ENCODE measurements at places on chromosomes 16 and 17.

DNA sequence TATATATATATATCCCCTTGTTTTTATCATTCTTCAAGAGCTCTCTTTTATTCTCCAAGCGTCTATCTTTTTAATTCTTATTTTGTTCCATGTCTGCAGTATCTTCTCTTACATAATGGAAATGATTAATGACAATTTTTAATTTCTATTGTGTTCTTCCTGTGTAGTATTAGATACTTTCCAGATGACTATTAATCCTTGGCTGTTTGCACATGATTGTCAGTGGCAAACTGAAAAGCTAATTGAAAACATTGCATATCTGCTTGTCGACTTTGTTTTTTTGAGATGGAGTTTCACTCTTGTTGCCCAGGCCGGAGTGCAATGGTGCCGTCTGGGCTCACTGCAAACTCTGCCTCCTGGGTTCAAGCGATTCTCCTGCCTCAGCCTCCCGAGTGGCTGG is 124.7 kb downstream of the BCAS3 start:
- DNase-seq: no peak

DNA sequence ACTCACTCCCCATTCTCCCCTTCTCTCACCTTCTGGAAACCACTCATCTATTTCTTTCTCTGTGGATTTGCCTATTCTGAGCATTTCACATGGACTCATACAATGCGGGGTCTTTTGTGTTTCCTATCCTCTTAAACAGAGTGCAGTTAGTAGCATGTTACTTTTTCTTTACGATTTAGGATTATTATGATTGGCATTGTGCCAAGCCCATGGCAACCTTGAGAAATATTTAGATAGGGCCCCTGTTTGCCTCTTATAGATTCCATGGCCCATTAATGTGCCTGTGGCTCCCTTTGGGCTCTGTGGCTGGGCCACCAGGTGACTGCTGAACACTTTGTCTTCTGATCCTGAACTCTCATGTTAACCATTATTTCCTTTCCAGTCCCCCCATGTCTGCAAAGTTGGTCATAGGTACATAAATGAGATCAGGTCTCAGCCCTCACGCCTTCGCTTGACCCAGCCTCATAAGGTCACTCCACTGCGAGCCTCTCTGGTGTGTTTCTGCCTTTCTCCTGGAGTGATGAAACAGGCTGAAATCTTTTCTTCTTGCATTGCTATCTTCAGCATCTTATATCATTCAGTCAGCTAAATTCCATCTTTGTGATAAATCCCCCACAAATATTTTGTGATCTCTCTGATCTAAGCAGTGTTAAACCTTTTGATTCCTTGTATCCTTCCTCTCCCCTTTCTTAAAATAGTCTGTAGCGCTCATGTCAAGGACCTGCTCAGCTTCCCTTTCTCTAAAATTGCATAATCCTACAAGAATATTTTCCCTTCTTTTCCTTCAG is 44.0 kb downstream of the MYH3 start:
- DNase-seq: no peak

DNA sequence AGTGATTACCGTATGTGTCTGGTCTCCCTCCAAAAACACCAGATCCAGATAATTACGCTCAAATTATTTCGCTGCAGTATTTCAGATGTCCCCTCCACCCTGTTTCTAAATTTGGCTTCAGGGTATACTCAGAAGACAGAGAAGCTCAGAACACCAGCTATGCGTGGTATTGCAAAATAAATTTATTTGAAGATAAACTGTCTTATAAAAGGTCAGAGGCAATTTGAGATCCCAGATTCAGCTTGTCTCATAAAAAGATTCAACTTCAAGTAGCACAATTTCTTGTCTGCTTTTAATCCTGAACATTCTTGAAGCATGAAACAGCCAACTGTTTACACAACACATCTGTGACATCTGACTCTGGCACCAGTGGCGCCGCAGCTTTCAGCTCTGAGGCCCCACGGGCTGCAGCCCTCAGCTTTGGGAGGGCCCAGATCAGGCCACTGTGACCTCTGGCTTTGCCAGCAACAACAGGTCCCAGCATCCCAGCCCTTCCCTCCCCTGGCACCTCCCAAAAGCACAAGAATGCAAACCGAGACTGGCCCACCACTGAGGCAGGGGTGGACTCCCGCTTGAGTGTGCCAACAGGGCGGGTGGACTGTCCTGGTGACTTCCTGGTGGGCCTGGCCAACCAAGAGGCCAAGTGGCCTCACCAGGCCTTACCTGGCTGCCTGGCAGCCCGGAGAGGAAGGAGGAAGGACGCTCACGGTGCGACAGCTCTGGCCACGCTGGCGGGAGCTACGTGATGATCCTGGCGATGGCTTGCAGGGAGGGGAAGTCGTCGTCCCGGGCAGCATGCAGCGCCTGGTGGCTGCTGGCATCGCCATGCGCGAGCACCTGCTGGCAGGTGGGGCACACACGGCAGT is 8.0 kb downstream of the SYNGR3 start:
- DNase-seq: no peak

DNA sequence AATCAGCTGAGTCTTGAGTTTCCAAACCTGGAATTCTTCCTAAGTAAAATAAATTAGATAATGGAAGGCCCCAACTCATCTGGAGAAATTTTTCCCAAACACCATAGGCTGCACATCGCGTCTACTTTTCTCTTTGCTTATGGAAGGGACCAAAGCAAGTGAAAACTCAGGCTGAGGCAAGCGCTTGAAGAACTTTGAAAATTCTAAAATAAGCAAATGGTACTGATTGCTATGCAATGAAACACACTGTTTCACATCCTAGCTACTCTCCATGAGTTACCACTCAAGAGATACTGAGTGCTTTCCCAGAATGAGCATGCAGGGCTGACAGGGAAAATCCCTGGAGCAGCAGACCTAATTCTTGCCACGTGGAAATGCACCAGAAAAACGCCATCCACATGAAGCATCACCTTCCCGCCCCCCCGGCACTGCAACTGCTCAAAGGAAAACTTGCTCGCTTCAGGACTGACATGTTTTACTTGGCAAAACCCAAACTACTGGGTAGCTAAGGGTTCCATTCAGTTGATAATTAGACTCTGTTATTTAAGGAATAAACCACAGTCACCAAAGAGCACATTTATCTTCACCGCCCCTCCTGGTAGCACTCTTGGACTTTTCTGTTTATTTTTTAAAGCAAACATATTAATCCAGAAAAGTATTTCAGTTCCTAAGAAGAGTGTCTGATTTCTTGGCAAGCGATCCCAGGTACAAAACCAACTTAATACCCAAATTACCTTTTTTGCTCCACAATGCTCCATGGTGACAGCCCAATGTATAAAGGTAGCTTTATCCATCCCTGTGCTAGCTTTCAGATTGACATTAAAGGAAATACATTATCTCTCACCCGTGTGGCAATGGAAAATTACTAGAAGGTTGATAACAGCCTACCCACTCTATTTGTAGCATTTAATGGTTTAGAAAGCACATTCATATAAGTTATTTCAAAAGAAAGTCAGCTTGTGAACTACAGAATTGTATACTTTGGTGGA is 62.5 kb downstream of the WDR59 start:
- DNase-seq: no peak

DNA sequence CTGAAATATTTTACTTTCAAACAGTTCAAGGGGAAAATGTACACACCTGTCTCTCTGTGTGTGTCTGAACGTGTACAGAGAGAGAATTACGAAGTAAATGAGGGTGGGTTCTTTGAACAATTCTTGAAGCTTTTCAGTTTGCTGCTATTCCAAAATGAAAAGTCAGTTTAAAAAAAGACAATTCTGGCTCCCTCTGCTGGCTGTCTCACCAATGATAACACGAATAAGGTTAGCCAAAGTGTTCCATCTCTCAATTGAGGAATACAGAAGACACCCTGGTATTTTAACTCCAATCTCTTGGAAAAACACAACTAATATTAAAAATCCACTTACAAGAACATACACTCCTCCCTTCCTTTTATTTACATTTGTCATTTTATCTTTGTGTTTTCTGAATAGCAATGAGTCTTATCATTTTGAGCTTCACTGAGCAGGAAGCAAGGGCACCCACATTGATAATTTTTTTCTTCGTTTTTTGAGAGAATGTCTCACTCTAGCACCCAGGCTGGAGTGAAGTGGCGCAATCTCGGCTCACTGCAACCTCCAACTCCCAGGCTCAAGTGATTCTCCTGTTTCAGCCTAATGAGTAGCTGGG is 20.5 kb downstream of the EFTUD2 start:
- DNase-seq: no peak

- DNase-seq: no peak
These were observed 4.3 kb downstream of the CNTNAP1 start for GRCh38 chr17:42686520-42687128.

GRCh38 chr17:82121660-82122629 is 23.9 kb upstream of the FASN start:
- DNase-seq: peak; percentile 92

DNA sequence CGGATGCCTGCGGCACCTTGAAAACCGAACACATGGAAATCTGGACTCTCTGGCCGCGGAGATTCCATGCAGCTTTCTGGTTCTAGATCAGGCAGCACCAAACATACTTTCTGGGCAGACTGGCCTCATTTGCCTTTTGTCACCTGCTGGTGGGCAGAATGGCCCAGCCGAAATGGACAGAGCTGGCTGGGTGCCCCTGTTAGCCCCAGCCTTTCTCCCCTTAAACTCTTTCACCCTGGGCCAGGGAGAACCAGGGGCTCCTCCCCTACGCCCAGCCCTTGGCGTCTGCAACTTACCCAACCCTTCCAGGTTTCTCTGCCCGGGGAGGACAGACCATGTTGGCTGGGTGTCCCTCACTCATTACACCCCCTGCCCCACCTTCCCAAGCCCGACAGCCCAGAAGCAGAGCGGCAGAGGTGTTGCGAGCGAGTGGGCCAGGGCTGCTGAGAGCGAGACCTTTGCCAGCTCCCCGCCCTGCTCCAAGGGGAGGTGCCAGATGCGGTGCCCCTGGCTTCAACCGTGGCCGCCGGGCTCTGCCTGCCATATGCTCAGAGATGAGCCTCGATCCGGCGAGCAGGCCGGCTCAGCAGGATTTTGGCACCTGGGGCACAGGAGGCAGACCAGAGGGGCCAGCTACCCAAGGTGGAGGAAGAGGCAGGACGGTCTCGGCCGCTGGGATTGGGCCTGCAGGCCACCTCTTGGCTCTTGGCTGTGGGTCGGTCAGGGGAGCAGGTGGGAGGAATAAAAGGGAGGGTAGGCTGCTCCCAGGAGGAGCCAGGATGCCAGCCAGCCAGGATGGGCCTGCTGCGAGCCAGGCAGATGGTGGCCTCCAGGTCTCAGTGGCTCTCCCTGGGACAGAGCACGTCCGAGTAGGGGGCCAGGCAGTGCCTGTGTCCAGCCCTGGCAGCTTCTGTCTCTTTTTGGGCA is 191.3 kb downstream of the NTN1 start:
- DNase-seq: no peak

DNA sequence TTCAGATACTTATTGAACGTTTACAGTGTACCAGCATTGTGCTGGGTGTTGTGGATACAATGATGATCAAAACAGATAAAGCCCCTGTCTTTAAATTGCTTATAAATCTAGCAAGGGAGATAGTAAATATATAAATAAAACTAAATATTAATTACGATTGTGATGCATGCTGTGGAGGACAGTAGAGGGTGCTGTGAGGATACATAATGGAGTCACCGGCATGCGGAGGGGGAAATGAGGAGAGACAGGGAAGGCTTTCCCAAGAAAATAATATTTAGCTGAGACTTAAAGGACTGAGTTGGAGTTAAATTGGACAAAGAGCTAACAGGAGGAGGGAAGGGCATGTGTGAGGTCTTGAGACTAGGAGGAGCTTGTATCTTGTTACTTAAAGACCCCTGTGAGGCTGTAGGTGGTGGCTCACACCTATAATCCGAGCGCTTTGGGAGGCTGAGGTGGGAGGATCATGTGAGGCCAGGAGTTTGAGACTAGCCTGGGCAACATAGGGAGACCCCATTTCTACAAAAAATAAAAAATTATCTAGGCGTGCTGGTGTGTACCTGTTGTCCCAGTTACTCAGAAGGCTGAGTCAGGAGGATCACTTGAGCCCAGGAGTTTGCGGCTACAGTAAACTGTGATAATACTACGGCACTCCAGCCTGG is 2.4 kb downstream of the DHRS7B start:
- DNase-seq: peak; percentile 35

- peak; percentile 62 for DNase-seq
These were observed 84.2 kb downstream of the WWOX start for GRCh38 chr16:78183437-78184237.

All from SHP77 (cell line).